ENCODE measurements at places on chromosomes 4 and X. TPM values are rescaled to one million over a fixed set of nuclear protein-coding genes. Genes with fewer than 3 reads are reported as not detected.

DNA sequence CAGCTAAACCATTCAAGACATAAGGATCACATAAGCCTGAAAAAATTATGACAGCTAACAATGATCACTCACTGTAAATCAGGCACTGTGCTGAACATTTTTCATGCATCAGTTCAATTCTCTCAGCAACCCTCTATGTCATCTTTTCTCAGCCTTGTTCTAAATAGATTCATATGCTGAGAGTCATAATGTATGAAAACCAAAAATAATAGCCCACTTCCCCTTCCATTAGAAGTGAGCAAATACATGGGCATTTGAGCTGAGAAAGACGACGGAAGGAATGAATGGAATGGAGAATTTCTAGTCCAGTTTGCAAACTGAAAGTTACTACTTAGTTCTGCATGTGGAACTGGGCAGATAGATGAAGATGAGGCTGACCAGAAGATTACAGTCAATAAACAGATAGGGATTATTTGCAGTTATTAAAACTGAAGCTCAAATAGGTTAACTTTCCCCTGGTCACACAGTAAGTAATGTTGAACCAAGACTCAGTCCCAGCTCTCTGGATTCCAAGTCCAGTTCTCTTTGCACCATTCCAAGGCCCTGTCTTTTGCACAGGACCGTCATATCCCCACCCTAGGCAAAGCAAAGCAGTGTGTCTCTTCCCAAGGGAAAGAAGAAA, 1.6 kb upstream of the SH3RF1 start:
- DNase-seq: no peak

- no peak for DNase-seq
Observed at GRCh38 chrX:70405003-70405402, 18.1 kb upstream of the GDPD2 start.

DNA sequence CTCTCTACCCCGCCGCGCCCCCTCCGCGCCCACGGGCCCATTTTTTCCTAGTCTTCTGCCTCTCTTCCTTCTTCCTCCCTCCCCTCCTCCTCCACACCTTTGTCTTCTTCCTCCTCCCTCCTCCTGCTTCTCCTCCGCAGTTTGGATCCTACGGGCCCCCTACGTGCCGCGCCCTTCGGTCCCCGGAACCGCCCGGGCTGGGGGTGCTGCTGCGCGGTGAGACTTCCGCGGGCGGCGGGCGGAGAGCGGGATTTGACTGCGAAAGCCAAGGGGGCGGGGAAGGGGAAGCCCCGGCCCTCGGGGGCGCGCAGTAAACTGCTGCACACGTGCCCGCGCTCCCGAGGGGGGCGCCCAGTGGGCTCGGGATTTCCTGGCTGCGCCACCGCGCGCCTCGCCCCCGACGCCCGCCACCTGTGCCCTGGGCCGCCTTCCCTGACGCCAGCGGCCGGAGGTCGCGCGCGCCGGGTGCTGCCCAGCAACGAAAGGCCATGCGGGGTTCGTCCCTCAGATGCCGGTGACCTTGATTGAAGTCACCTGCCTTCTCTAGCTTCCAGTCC, 3.3 kb upstream of the NKX3-2 start:
- peak; percentile 55 for DNase-seq

GRCh38 chrX:39261446-39262147, 460.3 kb downstream of the MID1IP1 start:
- peak; percentile 15 for DNase-seq

DNA sequence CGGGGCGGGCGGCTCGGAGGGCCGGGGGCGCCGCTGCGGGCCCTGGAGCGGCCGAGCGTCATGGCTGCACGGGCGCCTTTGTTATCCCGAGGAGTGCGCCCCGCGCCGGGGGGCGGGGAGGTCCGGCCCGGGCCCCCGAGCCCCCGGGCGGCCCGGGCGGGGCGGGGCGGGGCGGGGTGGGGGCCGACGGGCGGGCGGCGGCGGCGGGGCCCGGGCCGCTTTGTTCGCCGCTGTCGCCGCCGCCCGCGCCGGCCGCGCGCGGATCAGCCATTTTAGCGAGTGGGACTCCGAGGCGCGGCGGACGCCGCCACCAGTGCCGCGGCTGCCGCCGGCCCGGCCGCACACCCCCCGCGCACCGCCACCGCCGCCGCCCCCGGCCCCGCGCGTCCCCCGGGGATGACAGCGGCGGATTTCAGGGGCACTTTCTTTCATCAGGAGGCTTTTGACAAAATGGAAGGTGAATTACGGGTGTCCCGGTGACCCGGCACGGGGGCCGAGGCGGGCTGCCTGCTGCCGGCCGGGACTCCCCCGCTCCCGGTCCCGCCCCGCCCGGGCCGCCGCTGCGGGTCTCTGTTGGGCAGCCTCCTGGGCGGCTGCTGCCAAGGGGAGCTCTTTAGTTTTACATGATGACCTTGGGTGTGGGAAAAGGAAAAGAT, 1.2 kb downstream of the HMGB3 start:
- peak; percentile 8 for DNase-seq

GRCh38 chrX:118420462-118420861, 74.6 kb downstream of the WDR44 start:
- DNase-seq: no peak

DNA sequence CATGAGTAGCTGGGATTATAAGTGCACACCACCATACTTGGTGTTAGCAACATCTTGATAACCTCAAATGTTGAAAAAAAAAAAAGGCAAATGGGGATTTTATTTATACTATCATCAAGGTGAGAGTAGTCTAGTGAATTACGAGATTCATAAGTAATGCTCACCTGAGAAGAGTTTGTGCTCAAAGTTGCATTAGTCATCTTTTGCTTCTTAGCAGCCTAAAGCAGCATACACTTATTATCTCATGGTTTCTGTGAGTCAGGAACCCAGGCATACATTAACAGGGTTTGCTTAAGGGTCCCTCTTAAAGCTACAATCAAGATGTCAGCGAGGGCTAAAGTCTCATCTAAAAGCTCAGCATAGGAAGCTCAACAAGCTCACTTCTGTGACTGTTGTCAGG, 8.2 kb upstream of the EXOSC9 start:
- DNase-seq: no peak

DNA sequence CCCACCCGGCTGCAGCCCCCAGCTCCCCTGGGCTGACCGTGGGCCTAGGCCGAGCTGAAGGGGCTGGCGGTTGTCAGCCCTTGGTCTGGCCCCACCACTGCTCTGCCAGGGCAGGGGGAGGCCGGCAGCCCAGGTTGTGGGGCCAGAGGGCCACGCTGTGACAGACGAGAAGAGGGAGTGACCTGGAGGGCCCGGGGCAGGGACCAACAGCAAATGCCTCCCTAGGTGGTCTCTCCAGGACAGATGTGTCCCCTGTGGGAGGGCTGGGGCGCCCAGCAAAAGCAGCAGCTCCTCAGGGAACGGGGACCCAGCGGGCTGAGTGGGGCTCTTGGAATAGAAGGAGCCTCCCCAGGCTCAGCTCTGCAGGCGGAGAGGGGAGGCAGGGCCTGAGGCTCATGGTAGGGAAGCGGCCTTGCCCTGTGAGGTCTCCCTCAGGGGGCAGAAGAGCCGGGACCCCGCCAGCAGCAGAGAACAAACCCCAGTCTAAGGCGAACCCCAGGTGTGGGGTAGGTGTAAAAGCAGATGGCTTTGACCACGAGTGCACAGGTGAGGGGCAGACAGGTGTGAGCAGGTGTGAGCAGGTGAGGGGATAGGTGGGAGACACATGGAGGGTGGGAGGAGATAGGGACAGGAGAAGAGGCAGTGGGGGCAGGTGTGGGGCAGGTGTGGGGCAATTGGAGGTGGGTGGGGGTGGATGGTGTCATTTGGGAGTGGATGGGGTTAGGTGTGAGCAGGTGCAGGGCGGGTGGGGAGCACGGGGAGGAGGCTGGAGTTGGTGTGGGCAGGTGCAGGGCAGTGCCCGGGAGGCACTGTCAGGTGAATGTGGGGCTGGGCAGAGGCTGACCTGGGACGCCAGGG, 34.1 kb upstream of the SPON2 start:
- peak; percentile 7 for DNase-seq

GRCh38 chrX:40266490-40267333, 169.0 kb upstream of the BCOR start:
- DNase-seq: peak; percentile 70

DNA sequence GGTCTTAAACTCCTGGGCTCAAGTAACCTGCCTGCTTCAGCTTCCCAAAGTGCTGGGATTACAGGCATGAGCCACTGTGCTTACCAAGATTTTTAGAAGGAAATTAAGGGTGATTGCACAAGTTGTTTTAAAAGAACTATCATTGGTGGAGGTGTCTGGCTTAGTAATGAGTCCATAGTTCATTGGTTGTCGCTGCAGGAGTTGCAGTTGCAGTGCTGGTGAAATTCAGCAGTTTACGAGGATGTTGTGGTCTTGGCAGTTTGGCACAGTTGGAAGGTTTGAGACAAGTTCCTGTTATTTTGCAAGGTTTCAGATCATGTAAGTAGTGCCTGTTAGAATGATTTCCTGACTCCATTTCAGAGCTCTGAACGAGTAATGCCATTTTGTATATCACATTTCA, 48.1 kb downstream of the RAB40AL start:
- DNase-seq: no peak

DNA sequence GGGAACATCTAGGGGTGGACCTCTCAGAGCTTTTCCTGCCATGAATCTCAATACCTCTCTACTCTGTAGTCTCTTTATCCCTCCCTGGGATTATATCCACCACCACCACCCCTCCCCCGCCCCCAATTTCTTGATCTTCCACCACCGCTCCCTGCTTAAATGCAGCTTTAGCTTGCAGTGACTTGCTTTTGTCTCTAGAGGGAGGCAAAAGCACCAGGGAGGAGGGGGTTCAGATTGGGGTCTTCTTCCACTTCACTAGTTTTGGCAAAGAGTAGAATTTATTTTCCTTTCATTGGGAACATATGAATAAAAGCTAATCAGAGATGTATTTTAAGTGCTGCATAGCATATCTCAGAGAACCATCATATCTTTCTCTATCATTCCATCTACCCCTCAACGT, 5.5 kb downstream of the ARHGAP36 start:
- DNase-seq: no peak

DNA sequence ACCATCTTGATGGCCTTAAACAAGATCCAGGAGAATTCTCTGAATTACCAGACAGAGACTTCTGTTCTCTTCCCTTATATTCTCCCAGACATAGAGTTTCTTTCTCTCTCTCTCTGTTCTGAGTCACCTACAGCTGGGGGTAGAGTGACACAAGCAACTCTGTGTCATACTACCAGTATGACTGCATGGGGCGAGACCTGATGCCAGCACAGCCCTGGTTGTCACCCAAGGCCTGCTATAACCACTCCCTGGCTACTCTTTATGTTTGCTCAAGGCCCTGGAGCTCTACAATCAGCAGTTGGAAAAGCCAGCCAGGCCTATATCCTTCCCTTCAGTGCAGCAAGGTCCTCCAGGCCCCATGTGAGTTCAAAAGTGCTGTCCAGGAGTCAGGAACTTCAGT, 114.2 kb upstream of the TENT5D start:
- no peak for DNase-seq

The SPANXN4 gene
- not detected for total RNA-seq

The STK32B gene
- not detected for total RNA-seq

The FRMD7 gene
- total RNA-seq: not detected
